ENCODE measurements at places on chromosomes 3 and 15.

DNA sequence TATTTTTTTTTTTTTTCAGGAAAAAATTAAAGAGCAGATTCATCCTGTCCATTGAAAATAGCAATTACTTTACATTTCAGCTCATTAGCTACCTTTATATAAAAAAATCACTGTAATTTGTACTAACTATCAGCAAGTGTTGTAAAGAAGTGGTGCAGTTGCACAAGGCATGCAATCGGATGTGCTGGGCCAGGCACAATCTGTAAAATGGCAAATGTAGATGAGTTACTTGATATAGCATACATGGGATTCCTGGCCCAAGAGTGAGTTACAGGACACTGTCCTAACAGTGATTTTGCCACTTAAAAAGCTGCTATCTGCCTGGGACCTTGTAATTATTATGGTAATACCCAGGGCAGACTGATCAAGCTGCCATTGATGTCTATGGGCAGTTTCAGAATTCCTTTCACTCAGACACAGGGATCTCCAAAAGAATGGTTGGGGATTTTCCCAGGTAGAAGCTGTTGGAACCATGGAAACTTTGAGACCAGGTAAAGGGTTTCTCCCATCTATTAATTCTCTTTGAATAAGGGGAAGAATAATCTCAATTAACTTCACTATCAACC, 182.2 kb upstream of the ICE2 start:
- no peaks in the 10 kb centered on the region for H3K36me3 ChIP-seq
- no peak for DNase-seq
- no peak overlapping the region for H3K4me3 ChIP-seq
- peaks cover 24% of the 10 kb centered on the region for H3K4me1 ChIP-seq
- H3K27me3 ChIP-seq, result peaks cover 1% of the 10 kb centered on the region

DNA sequence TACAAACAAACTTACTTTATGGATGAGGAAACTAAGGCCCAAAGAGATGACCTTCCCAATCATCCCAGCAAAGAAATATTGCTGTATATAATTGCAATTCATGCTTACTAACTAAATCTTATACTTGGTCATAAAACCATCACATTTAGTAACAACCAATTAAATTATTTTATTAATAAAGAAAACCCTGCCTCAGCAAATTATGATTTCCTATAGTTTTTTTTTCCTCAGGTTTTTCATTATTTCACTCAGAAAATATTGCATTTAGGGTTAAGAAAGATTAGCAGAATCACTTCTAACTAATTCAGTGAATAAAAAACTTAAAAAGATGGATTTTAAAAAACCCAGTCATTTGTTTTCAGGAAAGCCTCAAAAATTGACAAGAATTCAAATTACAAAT, 86.5 kb upstream of the GADL1 start:
- no peak overlapping the region for H3K27ac ChIP-seq
- H3K27me3 ChIP-seq, result no peaks in the 10 kb centered on the region
- no peak for DNase-seq
- H3K36me3 ChIP-seq, result no peaks in the 10 kb centered on the region
- no peak overlapping the region for H3K4me3 ChIP-seq
- H3K4me1 ChIP-seq, result no peaks in the 10 kb centered on the region

GRCh38 chr15:23397779-23398178, 43.2 kb downstream of the GOLGA8S start:
- no peaks in the 10 kb centered on the region for H3K4me1 ChIP-seq
- no peak for DNase-seq
- H3K36me3 ChIP-seq, result no peaks in the 10 kb centered on the region

- peaks cover 16% of the 10 kb centered on the region for H3K27me3 ChIP-seq
- H3K4me3 ChIP-seq, result peak overlapping the region; percentile 84
- DNase-seq, result no peak
- H3K4me1 ChIP-seq, result peaks cover 26% of the 10 kb centered on the region
- no peaks in the 10 kb centered on the region for H3K36me3 ChIP-seq
Measured at GRCh38 chr3:46537779-46538178, 28.3 kb downstream of the LRRC2 start.

- DNase-seq, result peak; percentile 51
- peak overlapping the region; percentile 84 for H3K4me3 ChIP-seq
- H3K36me3 ChIP-seq, result no peaks in the 10 kb centered on the region
Measured at GRCh38 chr3:129936757-129937156, 37.8 kb upstream of the TRH start.

DNA sequence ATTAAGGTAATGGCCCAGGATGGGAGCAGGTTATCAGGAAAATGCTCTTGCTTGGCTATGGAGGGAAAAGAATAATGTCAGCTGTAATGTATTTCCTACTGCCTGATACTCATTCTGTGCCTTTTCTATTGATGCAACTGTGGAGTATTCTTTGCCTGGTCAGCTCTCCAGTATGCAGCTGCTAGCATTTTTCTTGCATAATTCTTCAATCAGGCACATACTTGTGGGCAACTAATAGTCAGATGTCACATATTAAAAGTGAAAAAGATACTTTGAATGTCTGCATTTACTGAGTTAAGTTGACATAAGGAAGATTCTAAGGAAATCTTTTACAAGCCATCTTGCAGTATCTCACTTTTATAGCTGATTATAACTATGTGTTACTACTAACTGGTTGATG, 29.5 kb downstream of the CD80 start:
- no peak for DNase-seq
- no peak overlapping the region for H3K27ac ChIP-seq
- no peaks in the 10 kb centered on the region for H3K27me3 ChIP-seq
- no peaks in the 10 kb centered on the region for H3K4me1 ChIP-seq
- peaks cover 26% of the 10 kb centered on the region for H3K36me3 ChIP-seq
- H3K4me3 ChIP-seq, result no peak overlapping the region

GRCh38 chr3:48562367-48563095, 1.1 kb downstream of the UCN2 start:
- peak overlapping the region; percentile 74 for H3K27ac ChIP-seq
- no peak for DNase-seq
- no peaks in the 10 kb centered on the region for H3K36me3 ChIP-seq
- peaks cover 29% of the 10 kb centered on the region for H3K4me1 ChIP-seq

DNA sequence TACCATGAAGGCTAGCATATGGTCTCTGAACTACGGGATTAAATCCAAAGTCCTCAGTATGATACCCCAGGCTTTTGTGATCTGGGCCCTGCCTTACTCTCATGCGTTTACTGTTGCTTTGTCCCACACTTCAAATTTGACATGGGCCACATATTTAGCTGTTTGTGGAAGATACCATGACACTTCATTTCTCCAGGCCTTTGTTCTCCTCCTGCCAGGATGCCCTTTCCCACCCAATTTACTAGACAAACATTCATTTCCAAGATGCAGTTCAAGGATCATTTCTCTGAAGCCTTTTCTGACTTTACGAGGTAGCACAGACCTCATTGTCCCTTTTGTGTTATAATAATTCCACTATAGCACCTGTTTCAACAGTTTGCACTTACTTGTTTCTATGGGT, 2.2 kb upstream of the OXSM start:
- H3K27ac ChIP-seq, result no peak overlapping the region
- peaks cover 40% of the 10 kb centered on the region for H3K4me1 ChIP-seq
- DNase-seq, result no peak
- peaks cover 21% of the 10 kb centered on the region for H3K27me3 ChIP-seq

All from immature natural killer cell (primary cell).